ENCODE measurements at places on chromosomes 4 and X.

- DNase-seq: peak; percentile 80
These were observed 9.2 kb upstream of the FAM53A start for GRCh38 chr4:1693131-1693896.

- no peak for DNase-seq
These were observed 105.9 kb downstream of the CPZ start for GRCh38 chr4:8698341-8699062.

DNA sequence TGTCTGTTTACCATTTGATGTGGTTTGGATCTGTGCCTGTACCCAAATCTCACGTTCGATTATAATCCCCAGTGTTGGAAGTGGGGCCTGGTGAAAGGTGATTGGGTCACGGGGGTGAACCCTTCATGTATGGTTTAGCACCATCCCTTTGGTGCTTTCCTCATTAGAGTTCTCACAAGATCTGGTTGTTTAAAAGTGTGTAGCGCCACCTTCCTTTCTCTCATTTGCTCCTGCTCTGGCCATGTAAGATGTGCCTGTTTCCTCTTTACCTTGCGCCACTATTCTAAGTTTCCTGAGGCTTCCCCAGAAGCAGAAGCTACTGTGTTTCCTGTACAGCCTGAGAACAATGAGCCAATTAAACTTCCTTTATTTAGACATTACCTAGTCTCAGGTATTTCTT is 610.7 kb upstream of the ADGRL3 start:
- DNase-seq: no peak

GRCh38 chrX:11309220-11309619 is 16.0 kb downstream of the AMELX start:
- DNase-seq: no peak

DNA sequence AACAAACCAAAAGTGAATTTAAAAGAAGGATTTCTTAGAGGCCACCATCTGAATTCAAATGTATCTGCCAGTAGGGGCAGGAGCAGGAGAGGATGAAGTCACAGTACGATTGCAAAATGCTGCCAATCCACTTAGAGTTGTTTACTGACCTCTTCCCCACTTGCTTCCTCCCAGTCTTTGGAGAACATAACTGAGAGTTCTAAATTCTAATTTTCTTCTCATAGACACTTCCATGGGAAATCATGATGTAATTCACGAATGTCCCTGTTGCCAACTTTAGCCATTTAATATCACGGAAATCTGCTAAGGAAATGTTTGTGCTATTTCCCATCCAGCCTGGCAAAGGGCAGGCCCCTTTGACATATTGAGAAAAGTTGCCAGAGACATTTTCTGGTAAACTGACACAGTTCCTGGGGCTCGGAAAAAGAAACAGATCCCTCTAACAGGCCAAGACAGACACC is 33.6 kb upstream of the NOCT start:
- DNase-seq: no peak

DNA sequence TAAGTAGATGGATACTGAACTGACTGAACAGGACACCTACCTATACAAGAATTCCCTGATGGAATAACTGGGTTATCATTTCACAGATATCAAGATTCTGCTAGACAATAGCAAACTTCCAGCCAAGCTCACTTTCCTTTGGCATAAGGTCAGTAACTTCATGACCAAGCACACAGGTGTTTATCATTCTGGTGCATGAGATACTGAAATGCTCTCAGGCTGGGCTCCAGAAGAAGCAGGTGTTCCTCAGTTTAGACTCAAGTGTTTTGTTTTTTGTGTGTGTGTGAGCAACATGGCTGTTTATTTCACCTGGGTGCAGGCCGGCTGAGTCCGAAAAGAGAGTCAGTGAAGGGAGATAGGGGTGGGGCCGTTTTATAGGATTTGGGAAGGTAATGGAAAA is 201.5 kb upstream of the SPOCK3 start:
- no peak for DNase-seq

DNA sequence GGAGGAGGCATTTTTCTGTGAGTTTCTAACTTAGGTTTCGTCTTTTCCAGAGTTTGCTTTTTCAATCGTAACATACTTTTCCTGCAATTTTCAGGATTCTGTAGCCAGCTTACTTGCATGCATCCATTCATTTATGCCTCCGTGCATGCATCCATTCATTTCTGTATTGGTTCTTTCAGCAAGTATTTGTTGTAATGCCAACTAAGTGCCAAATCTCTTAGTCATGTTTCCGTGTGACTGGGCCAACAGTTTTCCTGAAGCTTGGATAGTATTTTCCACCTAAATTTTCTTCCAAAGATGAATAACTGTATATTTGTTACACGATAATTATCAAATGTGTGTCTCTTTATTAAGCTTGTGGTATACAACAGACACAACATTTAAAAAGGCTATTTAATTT is 41.5 kb downstream of the CBLL2 start:
- no peak for DNase-seq

GRCh38 chrX:150955590-150955989 is 27.5 kb upstream of the HMGB3 start:
- no peak for DNase-seq

- DNase-seq: no peak
These were observed 93.0 kb upstream of the NPFFR2 start for GRCh38 chr4:71938776-71939175.

- DNase-seq: no peak
These were observed 62.5 kb upstream of the MCUB start for GRCh38 chr4:109497511-109497910.
